Mammary microvascular endothelial cell (primary cell): ENCODE measurements at places on chromosomes 2 and 18. TPM values are rescaled to one million over a fixed set of nuclear protein-coding genes. Genes with fewer than 3 reads are reported as not detected.

CFAP53 gene
- 0.25 and 0.27 TPM in 2 replicates for total RNA-seq

KCNIP3 gene
- total RNA-seq = 0.15 TPM in 1 of 2 replicates, not detected in the other

ABCB11 gene
- total RNA-seq = under 0.01 and 0.05 TPM in 2 replicates

ASB18 gene
- total RNA-seq = not detected in 2 replicates

MAP2 gene
- 27.9 and 29.4 TPM in 2 replicates for total RNA-seq

PXDN gene
- total RNA-seq = 345 and 364 TPM in 2 replicates

AGBL5 gene
- total RNA-seq = 16.4 and 17.5 TPM in 2 replicates

PID1 gene
- total RNA-seq = 0.20 and 0.53 TPM in 2 replicates

CCDC102B gene
- total RNA-seq = 0.40 and 0.49 TPM in 2 replicates

RASGRP3 gene
- 68.6 and 106 TPM in 2 replicates for total RNA-seq

FAP gene
- 12.9 and 16.5 TPM in 2 replicates for total RNA-seq

SCG2 gene
- total RNA-seq = 0.05 and 1.3 TPM in 2 replicates

HOXD12 gene
- total RNA-seq = not detected in 2 replicates

STPG4 gene
- total RNA-seq = 0.33 TPM in 1 of 2 replicates, not detected in the other

RAB6D gene
- total RNA-seq = under 0.01 and 0.05 TPM in 2 replicates

MAP3K20 gene
- total RNA-seq = 24.2 and 26.9 TPM in 2 replicates
